Hair follicle dermal papilla cell (primary cell): ENCODE measurements at places on chromosomes 5 and 9. TPM values are rescaled to one million over a fixed set of nuclear protein-coding genes. Genes with fewer than 3 reads are reported as not detected.

GABRB2 gene
- total RNA-seq, result under 0.01 TPM in 1 of 2 replicates, not detected in the other

CNTNAP3 gene
- under 0.01 and 0.12 TPM in 2 replicates for total RNA-seq

EQTN gene
- total RNA-seq, result 0.16 TPM in 1 of 2 replicates, not detected in the other

TAF1L gene
- not detected in 2 replicates for total RNA-seq

ALDH1A1 gene
- total RNA-seq, result 0.49 TPM in 1 of 2 replicates, not detected in the other

PDCD1LG2 gene
- 20.1 and 21.5 TPM in 2 replicates for total RNA-seq

C6 gene
- not detected in 2 replicates for total RNA-seq

SPINK7 gene
- not detected in 2 replicates for total RNA-seq

PCDHGC3 gene
- 126 and 129 TPM in 2 replicates for total RNA-seq

GABRA6 gene
- not detected in 2 replicates for total RNA-seq

CYFIP2 gene
- 2.9 and 7.9 TPM in 2 replicates for total RNA-seq

ASPN gene
- 38.5 and 49.8 TPM in 2 replicates for total RNA-seq

FCN1 gene
- not detected in 2 replicates for total RNA-seq

STK32A gene
- total RNA-seq, result 3.5 and 6.3 TPM in 2 replicates

PPP2R2B gene
- total RNA-seq, result under 0.01 TPM in 1 of 2 replicates, not detected in the other

FBXL7 gene
- 26.4 and 29.2 TPM in 2 replicates for total RNA-seq

DMRT2 gene
- 0.16 and 0.36 TPM in 2 replicates for total RNA-seq

ZNG1C gene
- total RNA-seq, result 11.4 and 15.6 TPM in 2 replicates

HTR4 gene
- total RNA-seq, result not detected in 2 replicates

GRIN3A gene
- not detected in 2 replicates for total RNA-seq

PTGR1 gene
- 35.9 and 43.5 TPM in 2 replicates for total RNA-seq

PDE8B gene
- total RNA-seq, result under 0.01 TPM in 2 replicates

PCDHA5 gene
- total RNA-seq, result 0.16 and 0.24 TPM in 2 replicates

PALM2AKAP2 gene
- total RNA-seq, result 21.5 and 33.4 TPM in 2 replicates

LPAR1 gene
- total RNA-seq, result 155 and 215 TPM in 2 replicates

PCDHGB4 gene
- 18.0 and 23.0 TPM in 2 replicates for total RNA-seq

SPAAR gene
- not detected in 2 replicates for total RNA-seq

NEUROG1 gene
- not detected in 2 replicates for total RNA-seq

HDHD3 gene
- 8.9 and 10.7 TPM in 2 replicates for total RNA-seq

SMARCA2 gene
- total RNA-seq, result 170 and 235 TPM in 2 replicates

GTF2H2C gene
- 31.8 and 40.1 TPM in 2 replicates for total RNA-seq

FGF18 gene
- total RNA-seq, result 0.12 and 0.16 TPM in 2 replicates

FAM221B gene
- total RNA-seq, result not detected in 2 replicates

OGN gene
- total RNA-seq, result 2.1 and 4.1 TPM in 2 replicates

LURAP1L gene
- total RNA-seq, result 8.0 and 8.1 TPM in 2 replicates

GADD45G gene
- 0.61 and 0.81 TPM in 2 replicates for total RNA-seq

C9 gene
- 0.16 and 0.24 TPM in 2 replicates for total RNA-seq

PIP5K1B gene
- not detected in 2 replicates for total RNA-seq

FAT2 gene
- 6.6 and 21.9 TPM in 2 replicates for total RNA-seq

FGFR4 gene
- 0.81 and 1.3 TPM in 2 replicates for total RNA-seq

AGXT2 gene
- total RNA-seq, result not detected in 2 replicates

FAM120A gene
- total RNA-seq, result 137 and 175 TPM in 2 replicates

SLC6A18 gene
- total RNA-seq, result not detected in 2 replicates

SHROOM1 gene
- 12.8 and 14.7 TPM in 2 replicates for total RNA-seq

NRG2 gene
- 2.8 and 4.5 TPM in 2 replicates for total RNA-seq

PLAC8L1 gene
- not detected in 2 replicates for total RNA-seq

F12 gene
- 0.12 TPM in 1 of 2 replicates, not detected in the other for total RNA-seq

PCDHGA9 gene
- total RNA-seq, result 7.1 and 7.3 TPM in 2 replicates

TDRD7 gene
- total RNA-seq, result 11.8 and 12.3 TPM in 2 replicates

FOXD4L3 gene
- 0.49 TPM in 1 of 2 replicates, not detected in the other for total RNA-seq

TXNDC8 gene
- not detected in 2 replicates for total RNA-seq

TMEM252 gene
- not detected in 2 replicates for total RNA-seq
